ENCODE measurements at places on chromosomes 5 and 9.

DNA sequence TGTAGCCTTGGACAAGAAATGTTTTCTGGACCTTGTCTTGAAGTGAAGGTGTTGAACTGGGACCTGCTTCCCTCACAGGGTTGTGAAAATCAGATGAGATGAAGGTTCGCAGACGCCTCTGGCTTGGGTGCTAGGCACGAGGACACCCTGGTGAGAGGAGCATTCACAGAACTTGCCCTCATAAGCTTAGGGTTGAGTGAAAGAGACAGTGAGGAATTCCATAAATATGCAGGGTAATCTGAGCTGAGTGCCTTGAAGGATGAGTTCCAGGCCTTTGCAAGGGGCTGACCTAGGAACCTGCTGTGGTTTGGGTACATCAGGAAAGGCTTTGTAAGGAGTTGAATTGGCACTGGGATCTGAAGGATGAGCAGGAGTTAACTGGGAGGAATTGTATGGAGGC is 75.7 kb upstream of the SAP30L start:
- no peak for DNase-seq

- no peak for DNase-seq
Observed at GRCh38 chr9:92325991-92326500, 293 bp downstream of the CENPP start.

GRCh38 chr5:53397141-53397757 is 83.2 kb upstream of the FST start:
- DNase-seq = no peak

- DNase-seq = peak; percentile 19
Observed at GRCh38 chr9:17425384-17425783, 153.5 kb upstream of the SH3GL2 start.

DNA sequence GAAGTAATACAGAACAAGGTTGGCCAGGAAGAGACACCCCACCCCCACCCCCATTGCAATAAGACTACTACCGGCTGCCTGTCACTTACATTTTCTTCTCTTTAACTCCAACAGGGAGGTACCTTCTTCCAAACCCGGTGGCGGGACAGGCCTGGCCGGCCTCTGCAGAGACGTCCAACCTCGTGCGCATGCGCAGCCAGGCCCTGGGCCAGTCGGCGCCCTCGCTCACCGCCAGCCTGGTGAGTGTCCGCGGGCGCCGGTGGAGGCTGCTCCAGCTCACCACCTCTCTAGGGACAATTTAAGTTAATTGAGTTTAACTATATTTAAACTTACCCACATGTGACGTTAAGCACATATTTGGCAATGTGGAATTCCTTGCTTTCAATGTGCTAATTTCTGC is 192.4 kb downstream of the MAST4 start:
- DNase-seq = no peak

GRCh38 chr9:121935739-121936138 is 157.4 kb downstream of the TTLL11 start:
- no peak for DNase-seq

- no peak for DNase-seq
Observed at GRCh38 chr5:148974642-148975327, 88.1 kb downstream of the SH3TC2 start.

DNA sequence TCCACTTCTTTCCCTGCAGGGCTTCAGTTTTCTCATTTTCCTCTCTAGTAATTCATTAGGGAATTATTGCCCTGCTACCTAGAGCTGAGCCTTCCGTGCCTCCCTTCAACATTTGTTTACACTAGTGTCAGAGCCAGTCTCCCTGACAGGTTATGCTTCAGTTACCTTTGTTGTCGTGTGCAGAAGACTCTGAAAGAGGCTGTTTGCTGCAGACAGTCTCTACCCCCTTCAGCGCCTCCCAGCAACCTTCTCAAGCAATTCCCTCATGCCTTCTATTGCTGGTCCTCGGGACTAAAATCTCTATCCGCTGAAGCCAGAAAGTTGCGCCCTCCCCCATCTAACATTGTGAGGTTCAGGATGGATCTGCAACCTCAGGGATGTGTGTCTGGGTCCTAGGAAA is 12.8 kb downstream of the RALGPS1 start:
- no peak for DNase-seq

DNA sequence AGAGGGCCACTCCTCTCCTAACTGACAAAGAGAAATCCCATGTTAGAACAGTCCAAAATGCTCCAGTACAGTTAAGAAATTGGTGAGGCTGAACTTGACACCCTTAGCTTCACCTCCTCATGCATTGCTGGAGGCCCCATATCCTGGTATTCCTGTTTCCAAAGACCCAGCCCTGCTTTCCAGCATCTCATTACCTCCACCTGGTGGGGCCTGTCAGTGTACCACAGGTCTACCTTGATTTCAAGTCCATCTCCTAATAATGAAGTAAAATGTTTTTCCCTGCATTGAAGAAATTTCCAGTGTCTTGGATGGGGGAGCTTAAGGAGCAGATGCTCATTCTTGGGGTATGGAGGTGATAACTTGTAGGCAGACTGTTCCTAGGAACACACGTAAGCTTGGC is 70.6 kb upstream of the S1PR3 start:
- no peak for DNase-seq

- no peak for DNase-seq
Observed at GRCh38 chr5:1726956-1727355, 72.7 kb downstream of the MRPL36 start.

DNA sequence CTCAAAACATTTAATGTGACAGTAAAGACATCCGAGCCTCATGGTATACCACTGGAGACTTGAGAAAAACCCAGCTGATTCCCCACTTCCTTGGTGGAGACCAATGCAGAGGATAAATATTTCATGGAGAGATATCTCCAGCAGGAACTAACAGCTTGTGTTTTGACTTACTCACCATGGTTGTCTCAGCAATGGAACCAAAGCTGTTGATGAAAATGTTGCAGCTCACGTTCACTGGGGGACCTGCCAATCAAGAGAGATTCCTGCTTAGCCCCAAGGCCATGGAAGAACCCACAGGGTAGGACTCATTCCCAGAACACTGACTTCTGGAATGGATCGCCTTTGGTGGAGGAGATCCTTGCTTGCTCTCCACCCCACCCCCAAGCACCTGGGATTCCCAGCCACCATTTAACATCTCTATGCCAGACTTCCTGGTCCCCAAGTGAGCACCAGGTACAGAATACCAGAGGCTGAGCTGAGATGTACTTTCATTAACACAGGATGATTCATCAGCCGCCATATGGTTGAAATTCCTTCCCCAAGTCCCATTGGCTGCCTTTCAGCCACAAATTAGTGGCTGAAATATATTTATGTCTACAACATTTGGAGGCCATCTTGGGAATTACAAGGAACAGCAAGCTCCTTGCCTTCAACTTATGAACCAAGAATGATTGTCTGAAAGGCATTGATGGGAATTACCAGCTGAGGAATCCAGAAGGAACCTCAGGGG is 37.9 kb downstream of the GLRA1 start:
- DNase-seq = no peak

DNA sequence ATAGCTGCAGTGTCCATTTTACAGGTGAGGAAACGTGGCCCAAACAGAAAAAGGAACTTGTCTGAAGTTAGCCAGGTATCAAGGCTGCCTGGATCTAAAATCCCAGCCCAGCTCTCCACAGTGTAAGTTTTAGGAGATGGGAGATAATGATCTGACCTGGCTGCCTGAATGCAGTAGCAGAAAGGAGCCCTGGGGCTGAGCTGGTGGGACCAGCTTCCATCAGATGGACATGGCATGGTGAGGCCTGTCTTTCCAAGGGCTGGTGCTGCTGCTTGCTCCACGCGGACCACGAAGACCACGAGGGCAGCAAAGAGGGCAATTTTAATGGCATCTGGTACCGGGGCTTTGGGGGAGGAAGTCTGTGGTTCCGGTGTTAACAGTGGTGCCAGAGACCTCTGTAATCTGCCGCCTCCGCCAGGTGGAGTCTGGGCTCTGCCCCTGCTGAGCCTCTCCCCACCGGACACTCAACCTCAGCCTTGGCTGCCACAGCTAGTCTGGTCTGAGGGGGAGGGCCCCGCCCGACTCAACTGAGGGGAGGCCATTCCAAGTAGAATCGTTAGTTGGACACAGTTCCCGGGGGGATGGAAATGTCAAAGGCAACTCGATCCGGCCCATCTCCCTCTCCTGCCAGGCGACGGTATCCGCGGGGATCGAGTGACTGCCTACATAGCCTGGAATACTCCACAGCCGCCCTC is 650 bp downstream of the MYORG start:
- peak; percentile 67 for DNase-seq

DNA sequence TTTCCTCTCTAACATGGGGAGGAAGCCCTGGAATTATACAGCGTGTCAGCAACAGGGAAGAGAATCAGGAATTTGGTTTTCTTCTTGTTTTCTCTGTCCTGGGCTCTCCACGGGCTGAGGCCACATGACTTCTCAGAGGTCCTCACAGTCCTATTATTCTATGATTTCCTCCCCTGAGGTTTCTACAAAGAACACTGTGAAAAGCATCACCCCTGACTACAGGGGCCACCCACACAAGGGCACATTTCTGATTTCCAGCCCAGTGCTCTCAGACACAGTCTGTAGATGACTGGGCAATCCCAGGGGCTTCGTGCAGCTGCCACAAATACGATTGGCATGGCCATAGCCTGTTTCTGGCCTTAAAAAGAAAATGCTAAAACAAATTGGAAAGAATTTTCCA is 284.9 kb downstream of the CEMIP2 start:
- DNase-seq = no peak

DNA sequence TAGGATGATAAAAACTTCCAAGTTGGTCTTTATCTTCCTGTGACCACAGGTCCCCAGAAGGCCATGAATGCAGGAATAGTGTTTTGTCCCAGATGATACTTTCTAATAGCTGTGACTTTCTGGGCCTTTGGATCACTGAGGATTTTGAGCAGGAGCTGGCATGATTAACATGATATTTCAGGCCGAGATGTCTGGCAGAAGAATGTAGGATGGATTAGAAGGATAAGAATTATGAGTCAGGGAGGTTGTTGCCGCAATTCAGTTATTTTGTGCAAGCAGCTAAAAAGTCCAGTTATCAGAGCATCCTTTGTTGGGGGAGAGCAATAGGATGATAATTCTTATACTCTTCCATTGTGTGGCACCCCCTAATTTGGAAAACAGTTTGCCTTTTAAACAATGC is 189.7 kb downstream of the PSAT1 start:
- no peak for DNase-seq

- DNase-seq = no peak
Observed at GRCh38 chr5:105924366-105924765, 1746.4 kb downstream of the EFNA5 start.

DNA sequence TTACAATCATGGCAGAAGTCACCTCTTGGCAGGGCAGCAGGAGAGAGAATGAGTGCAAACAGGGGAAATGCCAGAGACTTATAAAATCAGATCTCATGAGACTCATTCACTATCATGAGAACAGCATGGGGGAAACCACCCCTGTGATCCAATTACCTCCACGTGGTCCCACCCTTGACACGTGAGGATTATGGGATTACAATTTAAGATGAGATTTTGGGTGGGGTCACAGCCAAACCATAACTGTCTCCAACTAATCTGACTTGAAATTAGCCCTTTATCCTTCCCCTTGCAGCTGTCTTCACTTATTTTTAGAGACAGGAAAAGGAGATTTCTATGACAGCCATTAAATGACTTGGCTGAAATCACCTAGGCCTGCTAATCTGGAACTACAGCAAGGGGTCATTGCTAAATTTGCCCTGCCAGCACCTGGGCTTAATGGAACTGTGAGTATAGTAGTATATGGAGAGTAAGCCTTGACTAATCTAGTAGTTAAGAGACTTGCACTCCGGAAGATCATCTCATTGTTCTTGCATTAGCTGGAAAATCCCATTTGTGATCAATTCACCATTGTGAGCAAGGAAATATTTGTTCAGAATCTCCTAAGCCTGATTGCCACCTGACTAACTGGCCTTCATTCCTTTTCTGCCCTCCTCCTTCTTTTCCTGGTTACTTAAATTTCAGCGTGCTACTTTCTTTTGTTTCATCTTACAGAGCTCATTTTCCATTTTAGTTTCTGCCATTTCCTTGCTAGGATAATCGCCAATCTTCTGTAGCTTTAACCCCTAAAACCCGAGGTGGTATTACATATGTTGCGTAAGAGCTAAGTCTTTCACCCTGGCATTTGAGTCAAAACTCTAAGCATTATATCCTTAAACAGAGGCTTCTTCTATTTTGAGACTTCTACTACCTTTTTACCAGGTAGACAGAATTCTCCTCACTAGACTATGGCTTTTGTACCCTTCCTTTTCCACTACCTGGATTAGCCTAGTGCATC is 65.3 kb upstream of the RUSC2 start:
- DNase-seq = no peak

GRCh38 chr5:98933445-98934072 is 4.8 kb upstream of the CHD1 start:
- peak; percentile 39 for DNase-seq

DNA sequence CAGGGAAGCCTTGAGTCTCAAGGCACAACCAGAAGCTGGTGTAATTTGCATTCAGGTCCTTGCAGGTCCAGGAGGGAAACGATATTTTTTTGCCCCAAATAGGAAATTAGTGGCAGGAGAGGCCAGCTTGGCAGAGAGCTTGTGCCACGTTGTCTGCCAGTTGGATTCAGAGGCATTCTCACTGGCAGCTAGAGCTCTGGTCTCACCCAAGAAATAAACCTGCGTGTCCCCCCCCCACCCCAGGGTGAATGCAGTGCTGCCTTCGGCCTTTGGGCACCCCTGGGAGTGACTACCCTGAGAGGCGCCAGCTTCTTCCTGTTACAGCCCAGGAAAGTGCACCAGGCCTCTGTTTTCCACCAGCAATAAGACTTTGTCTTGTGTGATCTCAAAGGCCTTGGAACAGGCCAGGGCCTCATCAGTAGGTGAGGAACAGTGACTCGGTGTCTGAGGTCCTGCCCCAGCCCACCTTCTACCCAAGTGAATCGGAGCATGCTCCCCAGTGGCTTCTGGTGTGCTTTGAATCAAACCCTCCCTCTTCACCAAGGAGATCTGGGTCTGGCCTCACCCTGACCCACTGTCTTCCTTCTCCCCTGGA is 68.4 kb downstream of the HSPA4 start:
- DNase-seq = no peak

- no peak for DNase-seq
Observed at GRCh38 chr5:32690153-32690552, 21.0 kb upstream of the NPR3 start.

DNA sequence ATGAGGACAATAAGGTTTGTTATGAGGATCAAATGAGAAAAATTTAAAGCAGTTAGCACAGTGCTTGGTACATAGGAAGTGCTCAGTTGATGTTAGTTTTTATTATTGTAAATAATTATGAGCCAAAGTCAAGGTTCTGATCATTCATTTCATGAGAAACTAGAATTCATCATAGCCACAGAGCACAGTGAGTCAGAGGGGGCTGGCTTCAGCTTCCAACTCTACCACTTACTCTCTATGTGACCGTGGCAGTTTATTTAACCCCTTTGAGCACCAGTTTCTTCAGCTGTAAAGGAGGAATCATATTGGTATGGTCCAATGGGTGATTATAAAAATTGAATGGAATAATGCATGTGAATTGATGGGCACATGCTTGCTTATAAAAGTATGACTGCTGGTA is 39.4 kb downstream of the KLHL3 start:
- DNase-seq = no peak

- DNase-seq = no peak
Observed at GRCh38 chr5:69454460-69455249, 37.9 kb upstream of the OCLN start.

Measured in muscle of leg (tissue), 16 donors.